ENCODE measurements at places on chromosomes 5 and 9.

GRCh38 chr9:77892171-77892570 is 139.4 kb downstream of the GNAQ start:
- no peak for DNase-seq

- no peak for DNase-seq
Observed at GRCh38 chr5:126656401-126657007, 55.8 kb downstream of the PHAX start.

GRCh38 chr5:175285261-175285660 is 158.7 kb downstream of the DRD1 start:
- no peak for DNase-seq

DNA sequence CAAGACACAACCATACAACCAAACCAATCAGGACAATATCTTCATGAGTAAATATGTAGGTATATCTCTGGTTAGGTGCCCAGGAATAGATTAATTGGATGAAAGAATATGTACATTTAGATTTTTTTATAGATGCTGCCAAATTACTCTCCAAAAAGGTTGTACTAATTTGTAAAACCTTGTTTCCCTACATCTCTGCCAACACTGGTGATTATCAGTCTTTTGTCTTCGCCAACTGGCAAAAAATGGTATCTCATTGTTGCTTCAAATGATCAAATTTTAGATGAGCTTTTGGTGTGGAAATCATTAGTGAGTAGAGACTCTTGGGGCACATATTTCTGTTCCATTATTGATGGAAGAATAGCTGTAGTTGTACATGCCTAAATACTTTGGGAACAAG is 90.7 kb upstream of the ELL2 start:
- DNase-seq, result no peak

DNA sequence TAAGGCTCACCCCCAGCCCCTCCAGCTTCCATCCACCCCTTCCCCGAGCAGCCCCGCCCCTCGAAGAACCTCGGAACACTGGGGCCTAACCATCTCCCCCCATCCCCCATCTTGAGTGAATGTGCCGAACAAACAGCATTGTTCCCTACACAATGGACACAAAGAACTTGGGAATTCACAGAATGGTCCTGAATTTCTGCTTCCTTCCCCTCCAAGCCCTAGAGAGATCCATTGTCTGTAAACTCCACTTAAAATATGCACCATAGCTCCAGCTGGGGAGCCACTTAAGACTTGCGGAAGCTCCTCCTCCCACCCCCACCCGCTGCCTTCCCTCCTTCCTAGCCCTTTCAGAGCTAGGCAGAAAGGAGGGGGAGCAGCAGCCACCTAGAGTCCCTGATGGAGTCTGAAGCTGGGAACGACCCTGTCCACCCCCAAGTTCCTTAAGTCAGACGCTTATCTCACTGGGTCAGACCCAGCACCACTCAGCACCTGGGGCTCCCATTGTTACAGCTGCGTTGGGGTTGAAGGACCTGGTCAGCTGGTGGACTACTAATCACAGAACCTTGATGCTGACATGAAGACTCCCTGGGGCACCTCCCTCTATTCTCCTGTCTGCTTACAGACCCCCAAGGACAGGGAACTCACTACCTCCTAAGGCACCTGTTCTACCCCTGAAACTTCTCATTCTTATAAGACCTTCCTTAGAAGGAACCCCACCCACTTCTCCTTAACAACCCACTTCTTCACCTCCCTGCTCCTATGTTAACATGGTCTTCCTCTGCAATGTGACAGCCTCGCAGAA is 61.4 kb downstream of the PCDH1 start:
- no peak for DNase-seq

DNA sequence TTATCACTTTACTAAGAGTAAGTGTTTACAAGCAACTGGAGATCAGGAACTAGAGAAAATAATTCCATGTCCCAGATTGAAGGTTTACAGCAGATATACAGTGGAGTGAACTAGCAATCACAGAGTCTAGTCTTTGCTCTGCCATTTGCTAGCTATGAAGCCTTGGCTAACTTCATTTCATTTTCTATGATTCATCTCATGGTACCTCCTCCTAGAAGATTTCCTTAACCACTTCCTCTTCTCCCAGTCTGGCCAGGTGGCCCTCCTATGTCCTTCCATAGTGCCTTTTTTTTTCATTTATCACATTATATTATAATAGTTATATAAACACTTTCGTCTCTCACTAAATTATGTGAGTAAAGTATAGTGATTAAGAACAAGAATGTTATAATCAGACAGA is 52.1 kb downstream of the GRIA1 start:
- DNase-seq, result no peak

DNA sequence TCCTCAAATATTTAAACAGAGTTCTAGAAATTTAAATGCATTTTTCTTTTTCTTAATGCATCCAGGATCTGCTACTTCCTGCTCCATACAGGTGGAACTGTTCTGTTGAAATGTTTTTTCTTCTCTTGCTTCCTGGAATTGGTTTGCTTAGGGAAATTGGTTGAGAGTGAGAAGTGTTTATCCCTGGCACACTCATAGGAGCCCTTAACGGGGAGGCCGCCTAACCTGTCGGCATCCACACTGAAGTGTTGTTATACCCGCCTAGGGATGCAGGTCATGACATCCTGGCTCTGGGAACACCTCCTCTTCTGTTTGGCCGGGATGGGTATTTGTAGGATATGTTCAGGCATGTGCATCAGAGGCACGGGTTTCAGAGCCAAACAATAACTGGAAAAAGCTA is 239.7 kb downstream of the GADD45G start:
- no peak for DNase-seq

GRCh38 chr9:29928072-29928471 is 2354.8 kb upstream of the C9orf72 start:
- no peak for DNase-seq

DNA sequence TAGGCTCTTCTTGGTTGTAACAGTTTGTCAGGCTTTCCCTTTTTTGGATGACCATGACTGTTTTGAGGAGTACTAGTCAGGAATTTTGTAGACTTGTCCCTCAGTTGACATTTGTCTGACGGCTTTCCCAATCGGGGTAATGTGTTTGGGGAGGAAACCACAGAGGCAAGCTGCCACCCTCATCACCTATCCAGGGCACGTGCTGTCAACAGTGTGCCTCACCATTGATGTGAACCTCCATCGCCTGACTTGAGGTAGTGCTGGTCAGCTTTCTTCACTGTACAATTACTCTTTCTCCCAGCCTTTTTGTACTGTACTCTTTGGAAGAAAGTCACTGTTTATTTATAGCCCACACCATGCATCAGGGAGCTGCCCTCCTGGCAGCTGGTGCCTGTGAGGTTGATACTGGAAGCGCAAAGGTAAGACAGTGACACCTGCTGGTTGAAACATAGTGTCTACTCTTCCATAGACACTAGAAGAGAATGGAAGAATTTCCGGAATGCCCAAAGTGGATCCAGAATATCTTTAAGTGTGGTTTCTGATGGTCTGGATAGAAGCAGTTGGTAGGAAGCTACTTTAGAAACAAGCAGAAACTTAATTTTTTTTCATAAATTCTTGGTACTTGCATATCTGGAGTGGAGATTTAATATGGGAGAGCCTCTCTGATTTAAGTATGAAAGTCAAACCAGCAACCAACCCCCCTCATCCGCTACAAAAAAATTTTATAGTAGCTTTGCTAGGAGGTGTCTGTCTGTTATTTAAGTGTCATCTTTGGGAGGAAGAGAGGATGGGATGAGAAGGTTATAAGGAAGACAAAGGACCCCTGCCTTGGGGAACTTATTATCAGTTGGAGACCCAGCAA is 69.3 kb downstream of the SNX30 start:
- DNase-seq, result no peak

GRCh38 chr9:95018099-95018936 is 291.8 kb downstream of the AOPEP start:
- no peak for DNase-seq

- DNase-seq, result no peak
Observed at GRCh38 chr5:149640350-149640999, 59.2 kb downstream of the ARHGEF37 start.

- DNase-seq, result no peak
Observed at GRCh38 chr9:121383715-121384114, 13.7 kb upstream of the STOM start.

DNA sequence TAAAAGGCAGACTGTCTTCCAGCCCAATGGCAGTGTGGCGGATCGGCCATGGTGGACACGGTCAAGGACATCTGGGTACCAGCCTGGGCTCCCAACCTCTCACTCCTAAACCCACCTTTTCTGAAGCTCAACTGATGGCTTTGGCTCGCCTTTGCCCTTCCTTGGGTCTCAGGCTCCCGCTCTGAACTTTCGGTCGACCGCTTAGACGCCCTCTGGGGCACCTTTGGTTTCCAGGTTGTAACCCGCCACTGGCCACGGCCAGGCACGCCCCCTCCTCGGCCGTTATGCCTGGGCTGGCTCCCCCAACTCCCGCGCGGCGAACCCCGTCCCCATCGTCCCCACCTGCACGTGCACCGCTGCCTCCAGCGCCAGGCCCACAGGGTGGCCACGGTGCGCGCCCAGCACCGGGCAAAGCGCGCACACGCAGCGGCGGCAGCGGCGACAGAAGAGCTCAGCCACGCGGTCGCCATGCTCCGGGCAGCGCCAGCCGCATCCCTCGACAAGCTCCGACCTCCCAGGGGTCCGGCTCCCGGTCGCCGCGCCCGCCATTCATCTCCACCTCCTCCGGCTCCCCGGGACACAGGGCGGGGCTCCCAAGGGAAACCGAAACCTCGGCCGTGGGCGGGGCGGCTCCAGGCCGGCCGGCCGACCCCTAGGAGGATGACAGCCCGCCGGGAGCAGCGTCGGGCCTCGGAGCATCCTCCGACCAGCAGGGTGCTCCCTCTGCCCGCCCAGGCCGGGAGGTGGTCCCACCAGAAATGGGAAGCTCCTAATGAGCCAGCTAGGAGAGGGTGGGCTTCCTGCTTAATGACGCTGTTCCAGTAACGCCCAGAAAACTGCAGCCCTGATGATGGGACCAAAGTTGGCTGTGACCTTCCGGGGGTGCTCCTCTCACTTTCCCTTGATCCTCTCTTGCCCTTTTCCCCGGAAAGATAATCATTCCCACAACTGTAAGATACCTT is at the start of gene TRIM14:
Gene TRIM14, minus strand, starts transcription at position 583 of the 962 bp plus-strand sequence. Its CDS starts 34 bp downstream, at position 549.
- no peak for DNase-seq

- DNase-seq, result no peak
Observed at GRCh38 chr9:135501261-135502167, 1.0 kb downstream of the MRPS2 start.

- no peak for DNase-seq
Observed at GRCh38 chr9:6909181-6909580, 151.4 kb downstream of the KDM4C start.

- no peak for DNase-seq
Observed at GRCh38 chr5:35830587-35830986, 26.1 kb upstream of the IL7R start.

DNA sequence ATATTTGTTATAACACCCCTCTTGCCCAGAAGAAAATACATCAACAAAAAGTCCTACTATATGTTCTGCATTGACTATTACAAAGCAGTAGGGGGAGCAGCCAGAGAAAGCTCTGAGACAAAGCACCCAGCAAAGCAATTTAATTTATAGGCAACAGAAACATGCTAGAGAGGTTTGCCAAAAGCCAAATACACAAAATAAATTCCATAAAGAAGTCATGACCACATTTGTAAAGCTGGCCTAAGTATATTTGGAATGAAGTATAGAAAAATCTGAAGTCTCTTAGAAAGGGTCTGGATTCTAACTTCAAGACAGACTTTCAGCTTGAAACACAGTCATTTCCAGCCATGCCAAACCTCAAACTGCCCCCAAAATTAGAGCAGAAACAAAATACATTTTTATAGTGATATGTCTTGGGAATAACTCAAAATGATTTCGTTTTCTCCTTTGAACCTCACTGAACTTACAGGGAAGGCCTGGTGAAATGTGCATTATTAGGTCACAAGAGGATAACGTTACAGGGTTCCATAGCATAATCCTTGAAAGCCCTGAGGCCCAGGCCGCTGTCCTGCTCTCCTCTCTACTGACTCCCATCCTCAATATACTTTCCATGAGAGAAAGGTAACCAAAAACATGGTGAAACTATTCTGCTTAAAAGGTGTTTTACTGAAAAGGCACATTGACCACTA is 451.8 kb downstream of the RAB3C start:
- DNase-seq, result no peak

DNA sequence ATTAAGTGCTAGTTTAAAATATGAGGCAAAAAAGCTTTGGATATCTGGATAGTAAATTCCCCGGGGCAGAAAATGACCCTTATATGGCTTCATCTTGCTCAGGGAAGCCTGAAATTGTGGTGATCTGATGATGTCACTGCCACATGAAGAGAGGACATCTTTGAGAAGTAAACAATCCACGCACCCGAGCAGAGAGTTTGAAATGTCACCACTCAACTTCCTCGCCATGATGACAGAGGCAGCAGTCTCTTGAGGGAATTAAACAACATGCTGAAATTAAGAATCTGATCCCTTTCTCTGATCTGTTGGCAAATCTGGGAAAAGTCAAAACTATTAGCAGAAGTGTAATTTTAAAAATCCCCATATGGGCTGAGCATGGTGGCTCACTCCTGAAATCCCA is 110.0 kb downstream of the TLE1 start:
- no peak for DNase-seq

DNA sequence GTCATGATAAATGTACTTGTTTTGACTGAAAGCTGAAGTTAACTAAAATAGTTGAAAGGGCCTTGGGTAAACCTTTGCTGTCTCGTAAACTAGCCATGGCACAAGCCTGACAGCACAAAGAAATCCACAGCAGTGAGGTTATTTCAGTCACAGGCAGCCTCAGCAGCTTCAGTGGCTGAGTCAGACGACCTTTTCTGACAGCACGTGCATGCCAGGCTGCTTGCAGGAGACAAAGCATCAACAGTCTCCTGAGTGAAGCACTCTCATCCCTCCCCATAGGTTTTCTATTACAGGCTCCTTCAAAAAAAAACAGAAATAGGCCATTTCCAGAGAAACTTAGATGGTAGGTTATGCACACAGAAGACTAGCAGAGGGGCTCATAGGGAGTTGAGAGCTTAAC is 34.6 kb downstream of the OXCT1 start:
- DNase-seq, result no peak

DNA sequence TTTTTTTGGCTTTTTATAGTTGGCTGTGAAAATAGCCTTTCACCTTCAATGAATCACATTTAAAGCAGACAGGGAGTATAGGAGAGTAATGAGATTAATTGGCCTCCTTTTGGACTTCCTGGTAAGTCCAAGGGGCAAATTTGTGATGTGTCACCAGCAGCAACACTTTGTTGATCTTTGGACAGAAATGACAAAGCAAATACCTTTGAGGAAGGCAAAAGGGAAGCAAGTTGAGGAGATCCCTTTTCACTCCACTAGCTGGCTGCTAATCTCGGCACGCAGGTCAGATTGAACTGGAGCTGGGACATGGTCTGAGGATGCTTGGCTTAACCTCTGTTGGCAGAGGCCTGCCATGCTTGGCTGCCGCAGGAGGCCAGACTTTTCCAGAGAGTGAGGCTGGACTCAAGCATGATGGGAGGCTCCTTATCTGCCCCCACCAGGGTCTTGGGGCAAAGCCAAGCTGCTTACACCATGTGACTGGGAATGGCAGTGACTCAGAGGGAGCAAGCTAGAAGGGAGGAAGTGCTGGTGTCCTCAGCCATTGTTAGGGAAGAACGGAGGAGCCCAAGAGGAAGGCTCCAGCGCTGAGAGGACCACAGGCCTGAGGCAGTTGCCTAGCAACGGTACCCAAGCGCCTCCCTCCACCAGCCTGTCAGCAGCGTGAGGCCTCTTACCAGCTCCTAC is 174.5 kb upstream of the MAP1B start:
- DNase-seq, result no peak

GRCh38 chr9:98412101-98412842 is 156.8 kb upstream of the TBC1D2 start:
- no peak for DNase-seq
